Neuronal stem cell (in vitro differentiated cells): ENCODE measurements at places on chromosomes 1 and 21.
A peak's percentile ranks its signal among the peaks of the same experiment; 100 is the strongest.

- no peak for DNase-seq
Observed at GRCh38 chr1:18882486-18882885, 19.9 kb downstream of the ALDH4A1 start.

DNA sequence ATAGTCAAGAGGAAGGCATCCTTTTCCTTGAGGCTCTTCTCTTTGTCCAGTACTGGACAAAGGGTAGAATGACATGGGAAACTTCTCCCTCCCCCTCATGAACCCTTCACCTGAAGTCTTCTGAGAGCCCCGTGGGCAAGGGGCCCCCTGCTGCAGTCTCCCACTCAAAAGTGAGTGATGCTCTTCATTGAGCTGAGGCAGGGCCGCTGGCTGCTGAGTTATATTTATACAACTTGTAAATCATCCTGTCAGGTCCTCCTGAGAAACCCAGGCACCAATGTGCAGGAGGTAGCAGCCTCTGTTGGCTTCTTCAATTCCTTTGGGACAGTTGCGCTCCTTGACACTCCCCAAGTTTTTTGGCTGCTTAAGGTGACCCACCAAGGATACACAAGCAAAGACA lies 150.2 kb downstream of the IGSF21 start:
- no peak for DNase-seq

- peak; percentile 80 for DNase-seq
Observed at GRCh38 chr1:184664042-184664660, 90.5 kb downstream of the EDEM3 start.

DNA sequence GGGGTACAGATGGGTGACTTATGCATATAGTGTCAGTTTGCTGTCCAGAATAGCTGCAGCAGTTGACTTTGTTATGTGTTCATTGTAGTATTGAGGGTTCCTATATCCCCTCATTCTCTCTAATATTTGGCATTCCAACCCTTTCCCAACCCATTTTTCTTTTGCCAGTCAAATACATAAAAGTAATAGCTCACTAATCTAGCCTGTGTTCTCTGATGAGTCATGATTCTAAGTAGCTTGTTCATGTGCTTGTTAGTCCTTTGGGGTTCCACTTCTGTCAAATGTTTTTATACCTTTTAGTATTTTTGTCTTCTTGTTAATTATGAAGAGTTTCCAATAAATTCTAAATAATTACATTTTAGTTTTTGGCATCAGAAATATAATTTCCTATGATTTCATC lies 99.2 kb upstream of the MROH9 start:
- no peak for DNase-seq

DNA sequence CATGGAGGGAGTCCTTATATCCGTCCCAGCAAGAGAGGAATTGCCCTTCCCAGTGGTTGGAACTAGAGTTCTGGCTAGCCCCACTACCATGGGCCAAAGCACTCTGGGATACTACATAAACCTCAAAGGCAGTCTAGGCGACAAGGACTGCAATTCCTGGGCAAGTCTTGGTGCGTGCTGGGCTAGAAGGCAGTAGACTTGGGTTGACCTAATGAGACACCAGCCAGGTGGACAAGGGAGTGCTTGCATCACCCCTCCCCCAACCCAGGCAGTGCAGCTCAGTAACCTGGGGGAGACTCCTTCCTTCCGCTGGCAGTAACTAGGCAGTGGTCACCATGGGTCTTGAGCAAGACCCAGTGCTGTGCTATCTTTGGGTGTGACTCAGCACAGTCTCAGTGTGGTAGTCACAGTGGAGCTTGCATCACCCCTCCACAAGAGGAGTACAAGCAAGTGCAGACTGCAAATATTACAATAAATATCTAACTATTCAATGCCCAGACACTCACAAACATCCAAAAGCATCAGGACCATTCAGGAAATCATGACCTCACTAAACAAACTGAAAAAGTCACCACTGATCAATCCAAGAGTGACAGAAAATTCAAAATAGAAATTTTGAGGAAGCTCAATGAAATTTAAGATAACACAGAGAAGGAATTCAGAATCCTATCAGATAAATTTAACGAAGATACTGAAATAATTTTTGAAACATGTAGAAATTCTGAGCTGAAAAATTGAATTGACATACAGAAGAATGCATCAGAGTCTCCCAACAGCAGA lies 84.7 kb upstream of the LYPLAL1 start:
- no peak for DNase-seq

- DNase-seq = no peak
Observed at GRCh38 chr21:41226853-41227252, 58.9 kb downstream of the BACE2 start.

DNA sequence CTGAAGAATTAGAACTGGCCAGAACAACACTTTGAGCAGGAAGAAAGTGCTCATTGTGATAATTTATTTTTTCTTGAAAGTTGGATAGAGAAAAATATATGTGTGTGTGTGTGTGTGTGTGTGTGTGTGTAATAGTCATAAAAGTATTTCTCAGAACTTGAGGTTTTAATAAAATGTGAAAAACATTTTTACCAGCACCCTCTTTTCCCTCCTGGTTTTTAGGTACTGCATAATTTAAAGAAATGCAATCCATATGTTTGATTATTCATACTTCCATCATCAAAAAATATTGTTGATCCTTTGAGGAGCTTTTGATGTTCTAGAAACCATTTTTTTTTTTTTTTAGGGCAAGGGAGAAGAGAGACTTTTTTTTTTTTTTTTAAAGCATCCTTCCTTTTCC lies 66.8 kb upstream of the JUN start:
- no peak for DNase-seq

DNA sequence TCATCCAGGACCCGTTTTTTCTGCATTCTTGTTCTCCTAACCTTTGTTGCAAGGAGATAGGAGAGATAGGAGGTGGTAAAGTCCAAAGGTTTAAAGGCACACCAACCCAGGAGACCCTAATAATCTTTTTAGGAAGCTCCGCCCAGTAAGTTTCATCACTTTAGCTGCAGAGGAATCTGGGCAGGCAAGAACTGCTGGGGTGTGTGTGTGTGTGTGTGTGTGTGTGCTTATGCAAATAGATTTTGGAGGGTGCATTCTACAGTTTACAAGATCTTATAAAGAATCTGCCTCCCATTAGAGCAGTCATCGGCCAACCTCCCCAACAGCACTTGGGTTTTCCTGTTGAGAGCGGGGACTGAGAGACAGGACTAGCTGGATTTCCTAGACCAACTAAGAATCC lies 3.9 kb upstream of the IL10 start:
- no peak for DNase-seq

- DNase-seq = no peak
Observed at GRCh38 chr1:233386336-233386735, 58.8 kb downstream of the MAP3K21 start.

- no peak for DNase-seq
Observed at GRCh38 chr1:26597629-26598039, 68.1 kb downstream of the RPS6KA1 start.

DNA sequence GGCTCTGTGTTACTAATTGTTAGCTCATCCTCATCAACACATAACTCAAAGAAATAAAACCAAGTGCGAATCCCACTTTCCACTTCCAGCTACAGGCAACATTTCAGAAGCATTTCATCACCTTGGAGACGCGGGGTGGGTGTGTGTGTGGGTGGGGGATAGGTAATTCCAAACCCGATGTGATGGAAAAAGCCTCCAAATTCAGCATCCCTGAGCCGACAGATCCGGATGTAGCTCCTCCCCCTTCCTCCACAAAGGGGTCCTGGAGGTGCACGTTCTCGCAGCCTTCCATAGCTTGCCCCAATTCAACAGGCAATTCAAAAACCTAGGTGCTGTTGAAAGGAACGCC lies 486 bp downstream of the HSPA13 start:
- no peak for DNase-seq

GRCh38 chr1:59389847-59390246 lies 93.0 kb downstream of the FGGY start:
- DNase-seq = no peak

- DNase-seq = no peak
Observed at GRCh38 chr1:58893257-58893869, 109.5 kb upstream of the JUN start.

GRCh38 chr1:202365092-202365815 lies 16.8 kb downstream of the PPP1R12B start:
- DNase-seq = no peak

DNA sequence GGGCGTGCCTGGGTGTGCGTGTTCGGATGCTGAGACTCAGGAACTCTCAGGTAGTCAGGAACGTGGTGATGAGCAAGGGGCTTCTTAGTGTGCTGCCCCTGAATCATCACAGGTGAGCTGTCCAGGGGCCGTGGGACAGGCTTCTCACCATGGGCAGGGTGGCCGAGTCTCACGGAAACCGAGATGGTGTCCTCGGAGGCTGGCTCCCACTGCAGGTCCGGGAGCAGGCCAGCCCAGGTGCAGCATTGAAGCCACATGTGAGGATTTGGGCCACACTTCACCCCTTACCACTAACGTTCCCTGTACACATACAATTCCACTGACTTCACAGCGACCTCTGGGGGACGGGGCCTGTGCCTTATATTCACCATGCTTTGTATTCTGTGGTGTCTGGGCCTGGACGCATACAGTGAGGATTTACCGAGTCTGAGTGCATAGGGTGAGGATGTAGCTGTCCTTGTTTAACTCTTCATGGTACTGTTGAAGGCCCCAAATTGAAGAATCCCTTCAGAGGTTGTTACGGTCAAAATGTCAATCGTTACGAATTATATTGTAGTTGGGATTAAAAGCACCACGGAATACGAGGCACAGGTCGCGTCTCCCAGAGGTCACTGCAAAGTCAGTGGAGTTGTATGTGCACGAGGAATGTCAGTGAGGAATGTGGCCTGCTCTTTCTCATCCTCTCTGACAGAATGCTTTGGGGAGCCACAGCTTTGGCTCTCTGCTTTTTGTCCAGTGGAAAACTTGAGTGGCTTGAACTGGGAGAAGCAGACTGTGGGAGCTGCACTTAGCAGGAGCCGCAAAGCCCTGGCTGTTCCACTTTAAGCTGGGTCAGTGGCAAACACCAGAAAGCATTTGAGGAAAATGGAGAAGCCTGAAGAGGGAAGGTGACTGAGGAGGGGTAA lies 95.3 kb downstream of the MTR start:
- peak; percentile 6 for DNase-seq

DNA sequence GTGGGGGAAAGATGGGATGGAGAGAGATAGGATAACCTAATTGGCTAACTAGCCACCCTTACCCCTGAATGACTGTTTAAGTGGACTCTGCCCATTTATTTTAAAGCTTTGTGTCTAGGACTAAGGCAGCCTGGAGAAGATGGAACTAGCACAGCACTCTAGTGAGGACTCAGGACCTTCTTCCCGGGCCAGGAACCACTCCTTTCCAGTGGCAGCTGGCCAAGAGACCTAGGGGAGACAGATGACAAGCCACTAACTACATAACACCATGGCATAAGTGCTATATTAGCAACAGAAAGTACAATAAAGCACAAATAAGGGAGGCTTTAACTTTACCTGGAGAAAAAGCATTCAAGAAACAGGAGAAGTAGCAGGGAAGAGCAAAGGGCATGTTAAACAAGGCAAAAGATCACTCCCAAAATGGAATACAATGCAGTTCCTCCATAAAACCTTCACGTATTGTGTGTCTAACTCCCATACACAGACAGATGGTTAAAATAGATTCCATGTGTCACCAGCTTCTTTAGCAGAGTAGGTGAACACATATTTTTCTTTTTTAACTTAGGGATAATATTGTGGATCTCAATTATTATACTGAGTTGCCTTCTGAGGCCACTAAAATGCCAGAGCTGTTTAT lies 20.6 kb downstream of the CLCA1 start:
- no peak for DNase-seq

- DNase-seq = no peak
Observed at GRCh38 chr1:100530880-100531487, 7.0 kb upstream of the GPR88 start.

- no peak for DNase-seq
Observed at GRCh38 chr1:209405183-209405814, 178.2 kb upstream of the CAMK1G start.

DNA sequence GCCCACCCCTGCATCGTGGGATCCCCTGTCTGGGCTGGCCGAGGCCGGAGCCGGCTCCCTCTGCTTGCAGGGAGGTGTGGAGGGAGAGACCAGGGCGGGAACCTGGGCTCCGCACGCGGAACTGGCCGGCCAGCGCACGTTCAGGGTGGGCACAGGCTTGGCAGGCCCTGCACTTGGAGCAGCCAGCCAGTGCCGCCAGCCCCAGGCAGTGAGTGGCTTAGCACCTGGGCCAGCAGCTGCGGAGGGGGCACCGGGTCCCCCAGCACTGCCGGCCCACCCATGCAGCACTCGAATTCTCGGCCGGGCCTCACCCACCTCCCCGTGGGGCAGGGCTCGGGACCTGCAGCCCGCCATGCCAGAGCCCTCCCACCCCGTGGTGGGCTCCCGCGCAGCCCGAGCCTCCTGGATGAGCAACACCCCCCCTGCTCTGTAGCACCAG lies 422.6 kb downstream of the AMY1C start:
- DNase-seq = no peak

DNA sequence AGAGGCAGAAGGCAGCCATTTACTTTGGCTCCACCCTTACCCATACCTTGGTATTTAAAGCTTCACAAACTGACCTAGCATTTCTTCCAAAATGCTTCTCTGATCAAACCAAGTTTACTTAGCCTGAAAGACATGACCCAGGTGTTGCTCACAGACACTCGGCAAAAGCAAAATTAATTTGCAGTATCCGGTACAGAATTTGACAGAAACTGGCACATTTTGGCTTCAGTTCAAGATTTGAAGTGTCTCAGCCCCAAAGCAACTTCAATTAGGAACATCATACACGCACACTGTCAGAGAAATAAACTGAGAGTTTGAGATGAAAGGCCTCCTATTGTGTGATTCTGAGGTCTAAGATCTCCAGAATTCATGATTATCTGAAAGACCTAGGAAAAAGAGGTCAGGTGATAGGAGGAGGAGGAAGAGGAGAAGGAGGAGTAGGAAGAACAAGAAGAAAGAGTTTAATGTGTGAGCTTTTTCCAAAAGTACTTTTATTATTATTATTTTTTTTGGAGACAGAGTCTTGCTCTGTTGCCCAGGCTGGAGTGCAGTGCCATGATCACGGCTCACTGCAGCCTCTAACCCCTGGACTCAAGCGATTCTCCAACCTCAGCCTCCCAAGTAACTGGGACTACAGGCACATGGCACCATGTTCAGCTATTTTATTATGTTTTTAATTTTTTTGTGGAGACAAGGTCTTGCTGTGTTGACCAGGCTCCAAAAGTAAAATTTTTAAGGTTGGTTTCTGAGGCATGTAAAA lies 143.6 kb downstream of the SLC45A1 start:
- no peak for DNase-seq

DNA sequence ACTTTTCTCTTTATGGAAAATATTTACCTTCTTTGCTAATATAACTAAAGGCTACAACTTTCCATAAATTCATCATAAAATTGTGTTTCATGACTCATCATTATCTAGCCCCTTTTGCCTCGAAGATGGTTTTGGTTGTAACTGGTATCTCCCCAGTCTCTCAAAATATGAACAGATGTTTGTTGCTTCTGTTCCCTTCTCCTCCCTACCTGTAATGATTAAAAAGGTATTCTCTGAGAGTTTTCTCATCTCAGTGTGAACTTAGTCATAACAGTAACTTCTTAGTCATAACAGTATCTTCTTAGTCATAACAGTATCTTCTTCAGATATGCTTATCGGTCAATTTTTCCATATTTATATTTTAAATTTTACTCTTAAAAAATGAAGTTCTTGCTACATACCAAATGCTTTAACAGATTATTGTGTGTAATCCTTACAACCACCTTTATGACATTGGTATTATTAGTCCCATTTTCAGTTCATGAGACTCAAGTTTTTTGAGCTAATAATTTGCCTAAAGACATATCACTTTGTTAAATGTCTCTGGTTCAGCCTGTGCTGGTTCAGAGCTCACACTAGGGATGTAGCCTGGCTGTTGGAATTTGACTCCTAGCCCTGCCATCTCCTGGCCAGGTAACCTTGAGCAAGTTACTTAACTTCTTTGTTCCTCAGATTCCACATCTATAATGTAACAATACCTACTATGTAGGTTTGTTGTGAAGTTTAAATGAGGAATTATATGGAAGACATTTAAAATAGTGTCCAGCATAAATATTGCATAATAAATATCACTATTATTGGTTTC lies 32.6 kb downstream of the ATP1B1 start:
- no peak for DNase-seq
